ENCODE measurements at places on chromosomes 11 and 22.

- no peak for DNase-seq
Measured at GRCh38 chr11:113247221-113247620, 67.2 kb upstream of the TTC12 start.

- no peak for DNase-seq
Measured at GRCh38 chr11:43944761-43945311, 2.4 kb downstream of the C11orf96 start.

DNA sequence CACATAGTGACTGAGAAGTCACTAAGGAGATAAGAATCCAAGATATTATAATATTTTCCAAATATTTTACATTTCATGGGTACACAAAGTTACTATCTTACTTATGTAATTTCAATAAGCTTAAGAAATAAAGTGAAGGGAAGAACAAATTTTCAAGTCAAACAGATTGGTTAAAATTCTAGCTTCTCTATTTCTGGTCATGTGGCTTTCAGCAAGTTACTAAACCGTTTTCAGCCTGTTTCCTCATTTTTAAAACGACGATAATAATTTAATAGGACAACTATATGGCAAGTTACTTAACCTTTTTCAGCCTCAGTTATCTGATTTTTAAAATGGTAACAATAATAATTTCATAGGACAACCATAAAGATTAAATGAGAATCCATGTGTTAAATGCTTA is 15.6 kb downstream of the DCUN1D5 start:
- no peak for DNase-seq

GRCh38 chr11:57180081-57180561 is 1.6 kb upstream of the LRRC55 start:
- no peak for DNase-seq

- no peak for DNase-seq
Measured at GRCh38 chr22:20109411-20110358, 6.2 kb upstream of the RANBP1 start.

DNA sequence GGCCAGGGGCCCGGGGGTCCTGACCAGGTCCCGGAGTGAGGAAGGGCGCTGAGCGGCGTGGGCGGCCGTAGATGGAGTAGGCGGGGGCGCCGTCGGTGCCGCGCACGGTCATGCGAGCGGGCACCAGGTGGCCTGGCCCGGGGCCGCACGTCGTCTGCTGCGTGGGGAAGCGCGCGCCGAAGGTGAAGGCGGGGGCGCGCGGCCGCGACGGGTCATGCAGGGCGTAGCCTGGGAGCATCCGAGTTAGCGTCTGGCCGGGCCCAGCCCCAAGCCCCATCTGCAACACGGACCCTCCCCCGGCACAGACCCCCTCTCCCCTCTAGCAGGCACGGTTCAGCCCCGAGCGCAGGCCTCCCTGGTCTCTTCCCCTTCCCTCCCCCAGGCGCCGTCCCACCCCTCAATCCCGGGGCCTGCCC is 1.7 kb upstream of the TYMP start:
- DNase-seq: no peak

Measured in thoracic aorta (tissue), 2 donors.